ENCODE measurements at places on chromosomes 5 and 9. TPM values are rescaled to one million over a fixed set of nuclear protein-coding genes. Genes with fewer than 3 reads are reported as not detected.

Gene IFT74
- 16.4 TPM for polyA plus RNA-seq

- peak; percentile 10 for DNase-seq
Observed at GRCh38 chr9:119375892-119376291, 6.7 kb upstream of the BRINP1 start.

DNA sequence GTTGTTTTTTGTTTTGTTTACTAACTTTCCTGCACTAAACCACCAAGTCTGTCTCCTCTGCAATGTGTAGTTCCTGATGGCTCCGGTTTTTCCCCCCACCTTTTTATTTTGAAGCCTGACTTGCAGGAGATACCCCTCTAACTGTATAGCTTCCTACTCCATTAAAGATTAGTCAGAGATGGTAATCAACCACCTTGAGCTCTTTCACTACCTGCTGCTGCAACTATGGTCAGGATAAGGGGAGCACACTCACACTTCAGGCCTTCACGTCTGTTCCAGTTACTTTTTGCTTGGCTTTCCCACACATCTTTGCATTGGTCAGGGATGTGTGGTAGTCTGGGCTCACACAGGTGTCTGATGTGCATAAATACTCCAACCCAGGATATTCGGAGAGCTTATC, 63.4 kb downstream of the NR6A1 start:
- no peak for DNase-seq

DNA sequence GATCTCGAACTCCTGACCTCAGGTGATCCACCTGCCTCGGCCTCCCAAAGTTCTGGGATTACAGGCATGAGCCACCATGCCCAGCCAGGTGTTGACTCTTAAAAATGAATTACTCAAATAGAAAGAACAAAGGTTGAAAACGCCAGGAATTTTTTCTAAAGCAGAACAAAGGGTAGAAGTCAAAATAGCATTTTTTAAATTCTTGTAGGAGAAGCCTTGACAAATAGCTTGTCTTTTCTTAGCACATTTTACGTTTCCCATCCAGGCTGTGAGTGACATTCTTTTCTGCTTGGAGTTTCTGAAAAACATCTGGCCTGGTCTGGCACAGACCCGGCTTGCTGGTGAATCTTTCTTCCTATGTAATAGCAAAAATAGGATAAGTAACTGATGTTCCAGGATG, 169.4 kb upstream of the ZNF462 start:
- no peak for DNase-seq

GRCh38 chr5:131786036-131786435, 10.8 kb downstream of the FNIP1 start:
- DNase-seq: no peak

DNA sequence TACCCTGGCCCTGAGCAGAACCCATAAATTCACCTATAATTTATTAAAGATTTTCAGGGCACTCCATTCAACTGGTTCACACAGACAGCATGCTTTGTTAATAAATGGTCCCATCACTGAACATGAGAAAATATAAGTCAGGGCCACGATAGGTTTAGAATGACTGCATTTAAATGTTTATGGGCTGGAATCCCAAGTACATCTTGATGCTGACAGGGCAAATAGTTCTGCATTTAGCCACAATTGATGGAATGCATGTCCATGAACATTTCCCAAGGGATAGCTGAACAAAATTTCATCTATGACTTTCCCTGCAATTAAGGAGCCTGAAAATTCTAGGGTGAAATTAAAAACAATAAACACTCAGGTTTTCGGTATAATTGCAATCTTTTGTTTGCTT, 124.5 kb downstream of the CAAP1 start:
- no peak for DNase-seq

Gene ZNG1A
- 45.1 TPM for polyA plus RNA-seq

DNA sequence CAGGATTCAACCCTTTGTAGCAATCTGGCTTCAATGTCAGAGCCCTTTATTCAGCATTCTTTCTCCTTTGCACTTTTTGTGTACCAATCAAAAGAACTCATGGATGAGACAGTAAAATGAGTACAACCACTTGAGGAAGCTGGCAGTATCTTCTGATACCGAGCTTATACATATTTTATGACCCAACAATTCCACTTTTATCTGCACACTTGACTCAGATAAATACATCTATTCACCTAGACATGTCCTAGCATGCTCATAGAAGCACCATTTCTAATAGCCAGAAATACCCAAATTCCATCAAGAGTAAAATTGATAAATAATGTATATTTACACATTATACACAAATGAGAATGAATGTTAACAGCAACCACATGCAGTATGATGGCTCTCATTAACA, 111.2 kb upstream of the PTGER4 start:
- DNase-seq: no peak

DNA sequence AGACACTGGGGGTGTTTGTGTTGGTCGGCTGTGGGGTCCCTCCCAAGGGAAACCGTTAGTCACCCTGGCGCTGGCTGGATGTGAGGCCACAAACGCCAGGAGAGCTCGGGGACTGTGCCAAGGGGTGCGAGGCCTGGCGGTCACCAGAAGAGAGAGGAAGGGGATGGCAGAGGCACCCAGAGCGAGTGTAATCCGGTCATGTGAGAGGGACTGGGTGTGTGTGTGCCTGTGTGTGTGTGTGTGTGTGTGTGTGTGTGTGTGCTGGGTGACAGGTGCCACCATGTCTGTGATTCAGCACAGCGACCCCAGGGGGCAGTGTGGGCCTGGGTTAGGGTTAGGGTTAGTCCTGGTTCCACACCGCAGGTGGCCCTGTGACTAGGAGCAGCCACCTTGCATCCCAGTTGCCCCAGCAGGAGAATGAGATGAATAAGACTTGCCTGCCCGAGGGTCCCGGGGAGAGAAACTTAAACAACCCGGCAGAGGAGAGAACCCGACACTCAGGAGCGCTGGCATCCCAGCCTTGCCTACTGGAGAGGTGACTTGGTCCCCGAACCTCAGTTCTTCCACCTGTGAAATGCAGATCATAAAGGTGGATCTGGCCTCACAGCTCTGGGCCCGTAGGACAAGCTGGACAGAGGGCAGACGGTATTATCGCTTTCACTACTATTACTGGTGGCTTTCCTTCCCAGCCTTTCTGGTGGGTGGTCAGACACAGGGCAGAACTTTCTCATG, 1.4 kb upstream of the ADAMTSL2 start:
- peak; percentile 78 for DNase-seq

Data from A549 (cell line).